Neural crest cell (in vitro differentiated cells): ENCODE measurements at places on chromosomes 6 and 20. TPM values are rescaled to one million over a fixed set of nuclear protein-coding genes. Genes with fewer than 3 reads are reported as not detected.

The OR2B6 gene
- not detected in 2 replicates for total RNA-seq

The SAPCD1 gene
- total RNA-seq = 21.3 and 25.1 TPM in 2 replicates

The BEND3 gene
- total RNA-seq = 24.1 and 24.9 TPM in 2 replicates

The RHAG gene
- not detected in 2 replicates for total RNA-seq

The THBD gene
- 0.12 and 0.16 TPM in 2 replicates for total RNA-seq

The DNAJC5 gene
- 46.9 and 47.3 TPM in 2 replicates for total RNA-seq

The GFOD1 gene
- 2.2 TPM in 2 replicates for total RNA-seq

The UNC5CL gene
- total RNA-seq = 1.5 and 1.6 TPM in 2 replicates

The TRIM10 gene
- total RNA-seq = not detected in 2 replicates

The MYB gene
- 6.8 and 8.1 TPM in 2 replicates for total RNA-seq

The RFX6 gene
- total RNA-seq = not detected in 2 replicates

The AKAP7 gene
- 7.3 and 7.8 TPM in 2 replicates for total RNA-seq

The ELOVL4 gene
- total RNA-seq = 9.0 and 10.1 TPM in 2 replicates

The EEF1A2 gene
- 4.5 and 4.6 TPM in 2 replicates for total RNA-seq

The GTF2H4 gene
- total RNA-seq = 72.6 and 78.5 TPM in 2 replicates

The FAM83C gene
- total RNA-seq = not detected in 2 replicates

The CST3 gene
- total RNA-seq = 145 and 146 TPM in 2 replicates

The DLL1 gene
- 53.9 and 59.8 TPM in 2 replicates for total RNA-seq

The ULBP2 gene
- total RNA-seq = 0.23 and 0.30 TPM in 2 replicates

The CTAGE9 gene
- total RNA-seq = not detected in 2 replicates

The TMEM244 gene
- total RNA-seq = not detected in 2 replicates

The HM13 gene
- total RNA-seq = 179 and 185 TPM in 2 replicates

The HSD17B8 gene
- total RNA-seq = 3.3 and 4.4 TPM in 2 replicates

The CNBD2 gene
- total RNA-seq = 5.6 and 7.4 TPM in 2 replicates

The OR2J3 gene
- not detected in 2 replicates for total RNA-seq

The CST5 gene
- not detected in 2 replicates for total RNA-seq

The MYLK4 gene
- 0.80 and 0.96 TPM in 2 replicates for total RNA-seq

The STX11 gene
- not detected in 2 replicates for total RNA-seq

The SF3B5 gene
- total RNA-seq = 161 and 164 TPM in 2 replicates

The RIPPLY2 gene
- 0.66 and 0.72 TPM in 2 replicates for total RNA-seq

The ZSCAN23 gene
- total RNA-seq = 11.8 and 12.5 TPM in 2 replicates
